ENCODE measurements at places on chromosomes 5 and 9. TPM values are rescaled to one million over a fixed set of nuclear protein-coding genes. Genes with fewer than 3 reads are reported as not detected.

Gene GMCL2
- not detected for total RNA-seq

Gene SELENOP
- total RNA-seq = 1,776 TPM

DNA sequence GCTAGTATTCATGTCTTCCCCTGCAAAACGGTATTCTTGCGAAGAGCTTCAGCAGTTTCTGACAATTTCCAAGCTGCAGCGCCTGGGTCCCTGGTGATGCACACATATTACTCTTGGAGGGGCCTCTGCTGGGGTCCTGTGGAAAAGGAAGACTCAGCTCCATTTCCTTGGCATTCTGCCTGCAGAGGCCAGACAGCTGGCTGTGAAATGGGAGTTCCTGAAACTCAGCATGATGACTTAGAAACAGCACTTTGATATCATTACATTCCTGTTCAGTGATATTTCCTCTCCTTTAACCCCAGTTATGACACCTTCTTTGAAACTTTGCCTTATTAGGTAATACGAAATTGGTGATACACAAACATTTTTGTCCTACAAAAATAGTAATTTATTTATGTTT is 98.5 kb downstream of the APBA1 start:
- no peaks in the 10 kb centered on the region for H3K36me3 ChIP-seq
- DNase-seq = no peak
- peak overlapping the region; percentile 7 for H3K27ac ChIP-seq
- no peak overlapping the region for H3K4me3 ChIP-seq
- H3K27me3 ChIP-seq = no peaks in the 10 kb centered on the region
- peaks cover 17% of the 10 kb centered on the region for H3K4me1 ChIP-seq

DNA sequence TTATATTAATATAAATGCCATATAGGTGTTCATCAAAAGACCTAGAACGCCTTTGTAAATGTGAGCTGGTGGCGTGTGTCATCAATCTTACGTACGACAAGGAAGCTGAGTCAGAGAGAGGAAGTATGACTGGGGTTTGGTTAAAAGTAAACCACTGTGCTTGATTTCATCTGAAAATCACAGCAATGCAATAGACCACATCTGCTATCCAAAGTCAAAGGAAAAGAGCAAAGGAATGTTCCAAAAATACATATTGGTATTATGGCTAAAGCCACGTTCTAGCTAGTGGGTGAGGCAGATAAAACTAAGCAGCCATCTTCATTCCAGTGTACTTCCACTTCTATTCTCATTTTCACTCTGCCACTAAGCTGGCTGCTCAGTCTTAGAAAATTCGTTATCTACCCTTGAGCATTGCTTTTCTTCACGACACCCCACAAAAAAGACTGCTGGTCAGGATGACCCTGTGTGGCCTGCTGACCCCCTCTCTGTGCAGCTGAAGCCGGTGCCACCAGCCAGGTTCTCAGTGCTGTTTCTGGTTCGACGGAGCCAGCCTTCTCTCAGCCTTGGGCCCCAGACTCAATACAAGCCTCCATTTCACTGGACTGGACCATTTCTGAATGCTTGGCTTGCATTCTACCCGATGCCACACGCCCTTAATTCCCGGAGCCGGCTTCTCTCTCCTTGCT is 23.8 kb downstream of the SHC3 start:
- no peak overlapping the region for H3K4me3 ChIP-seq
- no peak overlapping the region for H3K27ac ChIP-seq
- H3K36me3 ChIP-seq = no peaks in the 10 kb centered on the region
- no peak for DNase-seq
- H3K4me1 ChIP-seq = no peaks in the 10 kb centered on the region

DNA sequence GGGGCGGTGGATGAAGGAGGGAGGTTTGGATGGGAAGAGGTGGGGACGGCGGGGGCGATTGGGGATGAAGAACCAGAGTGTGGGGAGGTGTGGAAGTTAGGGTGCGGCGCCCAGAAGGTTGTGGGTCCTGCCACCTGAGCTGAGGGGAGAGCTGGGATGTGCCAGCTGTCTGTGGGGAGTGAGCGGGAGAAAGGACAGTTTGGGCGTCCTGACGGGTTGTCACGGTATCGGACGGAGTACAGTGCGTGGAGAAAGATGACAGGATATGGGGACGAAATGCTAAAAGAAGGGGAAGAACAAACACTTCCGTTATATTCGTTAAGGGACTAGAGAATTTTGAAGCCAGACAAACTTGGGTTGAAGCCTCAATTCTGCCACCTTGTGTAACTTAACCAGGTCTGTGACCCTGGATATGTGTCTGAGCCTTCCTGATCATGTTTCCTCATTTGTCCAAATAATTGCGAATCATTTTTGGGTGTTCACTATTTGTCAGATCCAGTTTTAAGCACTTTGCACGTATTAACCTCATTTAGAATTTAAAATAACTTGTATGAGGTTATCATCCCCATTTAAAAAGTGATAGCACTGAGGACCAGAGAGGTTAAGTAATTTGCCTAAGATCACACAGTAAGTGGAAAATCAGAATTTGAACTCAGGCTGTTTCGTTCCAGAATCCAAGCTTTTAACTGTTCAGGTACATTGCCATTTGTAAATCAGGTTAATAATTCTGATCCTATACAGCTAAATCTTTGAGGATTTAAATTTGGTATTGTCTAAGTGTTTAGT is 689 bp downstream of the CNTRL start:
- DNase-seq = no peak
- H3K27me3 ChIP-seq = no peaks in the 10 kb centered on the region
- H3K36me3 ChIP-seq = no peaks in the 10 kb centered on the region
- H3K4me1 ChIP-seq = no peaks in the 10 kb centered on the region
- peak overlapping the region; percentile 86 for H3K4me3 ChIP-seq
- H3K27ac ChIP-seq = peak overlapping the region; percentile 72

DNA sequence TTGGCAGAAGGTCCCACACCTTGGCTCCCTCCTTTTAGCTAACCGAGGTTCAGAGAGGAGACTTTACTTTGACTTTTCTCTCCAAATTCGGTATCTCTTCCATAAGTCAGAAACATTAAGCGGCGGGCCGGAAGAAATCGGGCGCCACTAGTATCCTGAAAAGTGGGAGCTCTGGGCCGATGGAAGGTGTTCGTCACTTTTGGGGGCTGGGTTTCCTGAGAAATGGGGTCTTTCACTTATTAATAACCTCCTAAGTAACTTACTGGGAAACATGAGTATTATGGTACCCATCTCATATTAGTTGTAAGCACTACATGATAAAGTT is 716 bp downstream of the STX17 start:
- peak overlapping the region; percentile 75 for H3K4me3 ChIP-seq
- H3K4me1 ChIP-seq = peaks cover 13% of the 10 kb centered on the region
- no peaks in the 10 kb centered on the region for H3K36me3 ChIP-seq
- no peak for DNase-seq
- H3K27me3 ChIP-seq = no peaks in the 10 kb centered on the region

GRCh38 chr5:127563136-127563535 is 45.7 kb downstream of the PRRC1 start:
- H3K27me3 ChIP-seq = no peaks in the 10 kb centered on the region
- no peaks in the 10 kb centered on the region for H3K4me1 ChIP-seq
- DNase-seq = no peak
- H3K4me3 ChIP-seq = no peak overlapping the region
- no peak overlapping the region for H3K27ac ChIP-seq

DNA sequence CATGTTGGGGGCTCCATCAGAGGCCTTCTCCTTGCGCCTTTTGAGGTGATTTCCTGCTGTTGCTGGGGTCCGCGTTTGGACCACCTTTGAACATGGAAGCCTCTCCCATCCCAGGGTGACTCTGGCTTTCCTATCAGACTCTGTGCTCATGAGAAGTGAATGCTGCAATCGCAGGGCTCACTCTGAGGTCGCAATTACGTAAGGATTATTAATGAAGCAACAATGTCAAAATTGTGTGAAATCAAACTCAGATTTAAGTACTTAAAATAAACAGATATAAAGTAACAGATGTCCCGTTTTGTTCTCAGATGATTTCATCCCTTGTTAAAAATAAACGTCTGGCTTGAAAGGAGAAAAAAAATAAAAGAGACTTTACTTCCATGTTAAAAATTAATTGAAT is 634.2 kb downstream of the BNC2 start:
- no peak overlapping the region for H3K27ac ChIP-seq
- no peaks in the 10 kb centered on the region for H3K36me3 ChIP-seq
- DNase-seq = no peak
- H3K4me1 ChIP-seq = no peaks in the 10 kb centered on the region
- no peaks in the 10 kb centered on the region for H3K27me3 ChIP-seq

DNA sequence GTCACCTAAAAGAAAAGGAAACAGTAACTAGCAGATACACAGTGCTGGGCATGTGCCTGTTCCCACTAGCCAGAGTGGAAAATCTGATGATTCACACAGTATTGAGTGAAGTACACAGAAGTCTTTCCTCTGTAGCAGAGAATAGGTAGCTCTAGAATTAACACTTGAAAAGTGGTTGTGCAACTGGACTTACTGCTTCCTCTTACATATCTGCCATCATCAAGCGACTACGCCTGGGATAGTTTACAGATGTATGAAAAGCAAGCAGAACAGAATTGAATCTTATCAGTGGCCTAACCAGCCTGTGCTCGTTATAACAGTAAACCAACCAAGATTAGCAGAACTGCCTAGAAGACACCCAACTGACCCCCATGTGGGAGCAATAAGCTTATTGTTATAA is 130.6 kb downstream of the DTWD2 start:
- H3K4me1 ChIP-seq = no peaks in the 10 kb centered on the region
- no peaks in the 10 kb centered on the region for H3K36me3 ChIP-seq
- no peak overlapping the region for H3K4me3 ChIP-seq
- no peaks in the 10 kb centered on the region for H3K27me3 ChIP-seq
- H3K27ac ChIP-seq = no peak overlapping the region
- DNase-seq = no peak

- no peak overlapping the region for H3K4me3 ChIP-seq
- no peaks in the 10 kb centered on the region for H3K27me3 ChIP-seq
- no peaks in the 10 kb centered on the region for H3K36me3 ChIP-seq
- DNase-seq = no peak
- H3K27ac ChIP-seq = no peak overlapping the region
- H3K4me1 ChIP-seq = peaks cover under 1% of the 10 kb centered on the region
These were observed 254.2 kb downstream of the SYK start for GRCh38 chr9:91055845-91056244.

DNA sequence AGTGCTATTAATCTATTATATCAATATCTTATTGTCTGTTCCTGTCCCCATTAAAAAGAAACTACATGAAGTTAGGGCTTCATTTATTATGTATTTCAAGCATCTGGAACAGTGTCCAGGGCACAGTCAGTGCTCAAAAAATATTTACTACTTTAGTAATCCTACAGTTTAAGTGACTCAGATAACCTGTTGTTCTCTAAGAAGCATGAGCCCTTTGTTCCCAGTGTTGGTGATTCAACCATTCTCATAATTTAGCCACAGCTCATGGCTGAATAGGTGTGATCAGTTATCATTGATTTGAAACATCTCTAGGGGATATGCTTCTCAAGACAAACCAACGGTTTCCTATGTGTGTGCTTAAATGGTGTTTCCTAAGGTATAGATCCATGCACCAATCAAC is 292.7 kb downstream of the TMEM167A start:
- no peaks in the 10 kb centered on the region for H3K36me3 ChIP-seq
- no peak for DNase-seq
- H3K27me3 ChIP-seq = no peaks in the 10 kb centered on the region
- no peak overlapping the region for H3K4me3 ChIP-seq

DNA sequence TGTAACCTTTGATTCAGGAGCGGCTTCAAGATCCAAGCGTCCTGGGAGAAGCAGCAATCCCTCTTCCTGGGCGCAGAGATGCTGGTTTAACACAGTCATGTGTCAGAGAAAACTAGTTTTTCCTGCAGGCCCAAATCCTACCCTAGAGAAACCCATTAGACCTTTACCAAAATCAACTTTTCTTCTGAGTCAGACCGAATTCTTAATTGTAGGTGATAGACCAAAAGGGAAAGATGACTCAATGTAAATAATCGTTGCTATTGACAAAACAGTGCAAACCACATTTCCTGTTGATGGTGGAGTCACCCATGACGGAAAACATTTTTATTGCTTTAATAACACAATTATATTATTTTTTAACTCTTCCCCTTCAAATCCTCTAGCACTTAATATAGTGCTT is 40.1 kb downstream of the SLC1A1 start:
- H3K27ac ChIP-seq = no peak overlapping the region
- H3K4me3 ChIP-seq = no peak overlapping the region

- H3K36me3 ChIP-seq = no peaks in the 10 kb centered on the region
- H3K4me1 ChIP-seq = peaks cover 2% of the 10 kb centered on the region
- DNase-seq = no peak
- no peak overlapping the region for H3K27ac ChIP-seq
- no peaks in the 10 kb centered on the region for H3K27me3 ChIP-seq
These were observed 4.6 kb downstream of the CSF1R start for GRCh38 chr5:150081541-150082283.

Gene NPDC1
- total RNA-seq = 5.6 TPM

DNA sequence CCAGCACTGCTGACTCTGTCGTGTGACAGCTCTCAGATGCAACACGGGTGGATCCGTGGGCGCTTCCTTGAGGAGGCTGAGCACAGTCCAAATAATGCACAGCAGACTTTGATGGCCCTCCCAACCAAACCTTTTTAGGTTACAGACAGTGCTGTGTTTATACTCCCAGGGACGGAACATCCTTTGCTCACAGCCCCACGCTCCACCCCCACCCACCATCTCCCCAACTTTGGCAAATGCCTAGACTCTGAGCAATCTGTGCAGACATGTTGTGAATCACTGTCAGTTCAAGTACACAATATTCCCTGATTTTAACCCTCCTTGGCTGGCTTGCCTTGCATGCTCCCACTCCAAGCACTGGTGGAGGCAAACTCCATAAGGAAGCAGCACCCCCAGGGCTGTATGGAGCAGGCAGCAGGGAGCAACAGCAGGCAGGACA is 324.6 kb downstream of the MLLT3 start:
- no peak overlapping the region for H3K27ac ChIP-seq
- no peaks in the 10 kb centered on the region for H3K27me3 ChIP-seq
- no peak for DNase-seq
- H3K36me3 ChIP-seq = no peaks in the 10 kb centered on the region
- H3K4me1 ChIP-seq = no peaks in the 10 kb centered on the region

Gene SCGB3A2
- total RNA-seq = not detected

DNA sequence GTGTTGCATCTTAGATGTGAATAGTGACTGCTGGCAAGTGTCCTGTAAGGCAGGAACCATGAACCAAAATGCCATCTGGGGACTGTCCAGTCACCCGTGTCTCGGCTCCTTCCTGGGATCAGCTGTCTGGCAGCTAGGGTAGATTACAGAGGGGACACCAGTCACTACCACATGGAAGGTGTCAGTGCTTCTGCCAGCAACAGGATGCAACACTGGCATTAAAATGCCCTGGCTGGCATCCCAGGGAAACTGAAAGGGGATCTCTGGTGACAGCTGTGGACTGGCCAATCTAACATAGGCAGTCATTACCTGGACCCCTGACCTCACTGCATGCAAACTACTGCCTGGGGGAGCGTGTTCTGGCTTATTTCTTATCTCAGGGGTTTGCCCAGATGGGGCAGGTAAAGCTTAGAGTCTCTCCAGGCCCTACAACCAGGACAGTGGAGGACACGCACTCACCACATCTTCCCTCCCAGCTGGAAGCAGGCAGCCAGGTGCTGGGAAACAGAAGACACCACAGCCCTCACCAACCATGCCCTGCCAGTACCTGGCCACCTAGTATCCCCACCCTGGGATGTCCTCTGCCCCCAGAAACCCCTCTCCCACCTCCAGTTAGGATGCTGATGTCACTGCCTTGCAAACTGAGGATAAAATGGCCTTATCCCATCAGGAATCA is 83.8 kb downstream of the SEMA4D start:
- no peaks in the 10 kb centered on the region for H3K27me3 ChIP-seq
- no peak for DNase-seq
- no peak overlapping the region for H3K27ac ChIP-seq
